ENCODE measurements at places on chromosomes 12 and 14.

DNA sequence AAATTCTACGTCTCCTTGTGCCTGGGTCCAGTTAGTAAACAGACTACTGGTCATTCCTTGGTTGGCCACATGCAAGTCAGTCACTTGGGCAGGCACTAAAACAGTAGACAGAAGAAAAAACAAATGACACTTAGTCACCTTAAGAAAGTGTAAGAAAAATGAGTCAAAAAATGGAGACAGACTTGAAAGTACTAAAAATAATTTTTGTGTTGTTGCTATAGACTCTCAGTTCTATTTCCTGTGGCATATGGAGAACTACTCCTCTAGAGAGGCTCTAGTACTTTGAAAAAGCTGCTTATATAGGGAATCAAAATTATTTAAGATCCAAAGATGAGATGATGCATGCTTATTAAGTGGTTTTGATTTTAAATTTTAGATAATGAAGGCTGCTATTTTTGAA, 56.0 kb downstream of the PTPRB start:
- no peak for DNase-seq

DNA sequence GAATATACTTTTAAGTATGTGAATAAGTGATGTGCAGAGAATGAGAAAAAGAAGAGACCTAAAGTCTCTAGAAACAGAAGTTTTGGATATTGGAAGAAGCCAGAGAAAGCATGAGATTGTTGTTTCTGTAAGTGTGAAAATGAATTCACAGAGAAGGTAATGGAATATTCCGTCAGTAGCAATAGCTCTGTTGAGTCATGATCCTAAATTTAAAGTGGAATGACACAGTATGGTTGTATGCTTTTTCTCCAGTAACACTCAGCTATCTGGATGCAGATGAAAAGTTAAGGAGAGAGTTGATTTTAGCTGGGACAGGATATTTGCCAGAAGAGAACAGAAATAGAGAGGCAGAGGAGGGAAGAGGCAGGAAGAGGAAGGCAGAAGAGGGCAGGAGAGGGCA, 1166.3 kb downstream of the GALC start:
- DNase-seq = no peak

- no peak for DNase-seq
These were observed 23.0 kb downstream of the LACRT start for GRCh38 chr12:54611715-54612149.

GRCh38 chr14:32650030-32650429, 288.6 kb upstream of the NPAS3 start:
- DNase-seq = no peak

DNA sequence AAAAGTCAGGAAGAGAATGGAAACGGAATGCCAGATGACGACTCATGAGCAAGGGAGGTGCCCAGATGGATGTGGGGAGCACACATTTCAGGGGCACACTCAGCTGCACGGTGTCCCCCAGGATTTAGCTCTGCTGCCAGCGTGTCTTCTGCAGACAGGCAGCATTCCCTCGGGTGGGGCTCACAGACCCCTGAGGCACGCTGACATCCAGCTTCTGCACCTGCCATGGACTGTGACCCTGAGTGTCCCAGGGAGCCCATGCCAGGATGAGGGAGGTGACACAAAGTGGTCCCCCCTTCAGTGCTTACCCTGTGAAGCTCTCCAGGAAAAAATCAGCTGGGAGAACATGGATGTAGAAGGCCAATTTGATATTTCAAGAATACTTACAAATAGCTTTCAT, 84.2 kb downstream of the PIWIL1 start:
- DNase-seq = no peak

DNA sequence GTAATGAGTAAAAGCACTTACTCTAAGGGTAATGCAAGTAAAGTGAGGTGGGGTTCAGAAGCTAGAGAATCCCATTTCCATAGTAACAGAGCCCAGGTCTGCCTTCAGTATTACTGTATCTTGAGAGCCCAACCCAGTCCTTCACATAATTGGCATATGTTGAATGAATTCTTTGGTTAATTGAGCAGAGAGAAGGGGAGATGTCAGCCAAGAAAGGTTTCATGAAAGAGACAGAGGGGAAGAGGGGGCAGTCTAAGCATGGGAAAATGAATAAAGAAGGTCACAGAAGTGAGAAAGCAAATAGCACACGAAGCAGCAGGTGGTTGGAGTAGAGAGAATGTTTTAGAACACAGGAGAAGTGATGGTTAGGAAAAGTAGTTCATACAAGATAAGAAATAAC, 371.1 kb downstream of the SEC23A start:
- no peak for DNase-seq

GRCh38 chr14:47606566-47606965, 68.8 kb downstream of the MDGA2 start:
- DNase-seq = no peak

GRCh38 chr12:48956279-48957140, 777 bp downstream of the ARF3 start:
- no peak for DNase-seq

GRCh38 chr12:125983094-125983783, 918.0 kb downstream of the AACS start:
- DNase-seq = no peak

- DNase-seq = no peak
These were observed 254.8 kb downstream of the MSRB3 start for GRCh38 chr12:65533177-65533883.

GRCh38 chr14:69619012-69619411, 7.6 kb downstream of the SUSD6 start:
- DNase-seq = no peak

- no peak for DNase-seq
These were observed 32.9 kb downstream of the TCHP start for GRCh38 chr12:109932878-109933503.

DNA sequence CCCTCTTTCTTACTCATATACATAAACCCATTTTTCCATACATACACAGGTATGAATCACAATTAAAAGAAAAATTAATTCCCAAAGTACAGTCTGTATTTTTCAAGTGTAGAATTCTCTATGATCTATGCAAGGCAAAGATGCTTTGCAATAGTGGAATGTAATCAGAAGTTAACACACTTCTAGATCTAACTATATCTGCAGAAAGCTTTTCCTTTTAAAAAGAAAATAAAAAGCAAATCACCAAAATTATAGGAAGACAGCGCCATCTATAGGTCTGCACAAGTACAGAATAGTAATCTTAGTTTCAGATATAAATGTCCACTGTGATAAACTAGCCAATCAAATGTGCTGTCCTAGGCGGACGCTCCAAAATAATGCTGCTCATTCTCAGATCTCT, 22.0 kb downstream of the SLC25A21 start:
- DNase-seq = no peak

Data from effector CD4-positive, alpha-beta T cell (primary cell).